Suppressor macrophage treated with lipopolysaccharide for 1 hour (primary cell): ENCODE measurements at places on chromosomes 5 and 9.
A peak's percentile ranks its signal among the peaks of the same experiment; 100 is the strongest.

DNA sequence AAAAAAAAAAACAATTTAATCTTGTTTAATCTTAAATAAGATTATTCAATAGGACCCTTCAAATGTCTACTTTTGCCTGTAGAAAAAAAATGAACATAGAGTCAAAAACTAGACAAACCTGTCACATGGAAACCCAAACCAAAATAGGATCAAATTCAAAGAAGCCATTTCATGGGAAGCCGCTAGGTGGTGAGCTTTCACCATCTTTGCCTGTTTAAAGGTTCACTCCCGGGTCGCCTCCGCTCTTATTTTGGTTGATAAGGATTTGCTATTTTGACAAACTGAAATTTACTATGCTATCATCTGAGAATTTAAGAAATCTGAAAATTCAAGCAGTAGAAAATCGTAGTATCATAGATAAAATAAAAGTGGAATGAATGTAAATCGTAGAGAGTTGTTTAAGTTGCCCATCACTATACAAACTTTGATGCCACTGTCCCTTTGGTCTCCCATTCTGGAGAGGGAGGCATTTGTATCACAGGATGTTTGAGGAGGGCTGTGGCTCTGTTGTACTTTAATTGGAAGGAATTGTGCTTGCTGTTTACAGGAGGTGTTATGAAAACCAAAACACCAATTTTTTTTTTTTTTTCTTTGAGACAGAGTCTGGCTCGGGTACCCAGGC lies 43.5 kb upstream of the DNAH5 start:
- DNase-seq, result peak; percentile 65

- DNase-seq, result no peak
Measured at GRCh38 chr9:115423646-115424045, 305.7 kb upstream of the TNC start.

DNA sequence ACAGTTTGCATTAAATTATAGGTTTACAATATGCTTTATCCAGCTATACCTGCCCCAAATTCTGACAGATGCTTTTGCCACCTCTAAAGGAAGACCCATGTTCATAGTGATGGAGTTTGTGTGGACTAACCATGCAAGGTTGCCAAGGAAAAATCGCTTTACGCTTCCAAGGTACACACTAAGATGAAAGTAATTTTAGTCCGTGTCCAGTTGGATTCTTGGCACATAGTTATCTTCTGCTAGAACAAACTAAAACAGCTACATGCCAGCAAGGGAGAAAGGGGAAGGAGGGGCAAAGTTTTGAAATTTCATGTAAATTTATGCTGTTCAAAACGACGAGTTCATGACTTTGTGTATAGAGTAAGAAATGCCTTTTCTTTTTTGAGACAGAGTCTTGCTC lies 41.0 kb downstream of the FXN start:
- no peak for DNase-seq

- DNase-seq, result peak; percentile 89
Measured at GRCh38 chr9:91162784-91163443, 198.8 kb downstream of the AUH start.

GRCh38 chr5:14925326-14925725 lies 53.7 kb upstream of the ANKH start:
- no peak for DNase-seq
